Activated naive CD4-positive, alpha-beta T cell treated with anti-CD3 and anti-CD28 coated beads for 36 hours (primary cell): ENCODE measurements at places on chromosomes 2 and 18. TPM values are rescaled to one million over a fixed set of nuclear protein-coding genes. Genes with fewer than 3 reads are reported as not detected.

Gene PHOSPHO2
- 1.2 TPM for total RNA-seq

Gene CFC1
- not detected for total RNA-seq

Gene MAL
- 23.5 TPM for total RNA-seq

Gene FOXD4L1
- not detected for total RNA-seq

- H3K36me3 ChIP-seq: peaks cover 10% of the 10 kb centered on the region
- peaks cover 26% of the 10 kb centered on the region for H3K4me1 ChIP-seq
- peak; percentile 26 for DNase-seq
- H3K4me3 ChIP-seq: peak overlapping the region; percentile 66
- no peak overlapping the region for H3K27ac ChIP-seq
- no peaks in the 10 kb centered on the region for H3K27me3 ChIP-seq
Measured at GRCh38 chr2:42567806-42568400, 529 bp upstream of the MTA3 start.

DNA sequence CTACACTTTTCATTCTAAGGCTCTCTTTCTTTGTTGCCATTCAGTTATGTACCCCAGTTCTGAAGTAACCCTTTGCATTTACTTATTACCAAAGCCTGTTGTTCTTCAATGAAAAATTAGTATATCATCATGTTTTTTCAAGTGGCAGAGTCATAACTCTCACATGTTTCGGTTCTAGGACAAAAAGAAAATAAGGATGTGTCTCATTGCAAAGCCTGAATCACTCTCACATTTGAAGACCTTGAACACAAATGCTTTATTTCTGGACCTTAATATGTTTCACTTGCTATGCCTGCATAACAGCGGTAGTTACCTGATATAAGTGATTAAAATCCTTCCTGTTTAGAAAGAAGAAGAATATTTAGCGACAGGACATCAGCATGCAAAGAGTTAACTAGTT is 49.1 kb downstream of the ZEB2 start:
- no peak for DNase-seq
- H3K4me3 ChIP-seq: no peak overlapping the region
- H3K36me3 ChIP-seq: no peaks in the 10 kb centered on the region
- peaks cover 9% of the 10 kb centered on the region for H3K4me1 ChIP-seq

DNA sequence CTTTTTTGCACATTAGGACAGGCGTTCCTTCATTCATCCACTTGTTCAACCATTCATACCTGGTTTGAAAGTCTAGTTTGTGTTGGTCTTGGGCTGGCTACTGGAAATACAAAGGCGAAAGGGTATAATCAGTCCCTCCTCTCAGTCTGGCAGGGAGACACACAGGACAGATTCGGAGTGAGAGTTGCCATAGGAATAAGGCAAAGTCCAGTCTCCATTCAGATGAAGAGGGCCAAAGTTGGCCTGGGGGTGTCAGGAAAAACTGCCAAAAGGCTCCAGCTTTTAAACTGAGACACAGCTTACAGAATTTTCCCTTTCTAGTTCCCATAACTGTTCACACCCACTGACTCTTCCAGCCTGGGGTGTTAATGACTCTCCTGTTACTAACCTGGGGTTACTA is 96.3 kb upstream of the AQP4 start:
- H3K27me3 ChIP-seq: no peaks in the 10 kb centered on the region
- H3K27ac ChIP-seq: no peak overlapping the region
- H3K4me1 ChIP-seq: no peaks in the 10 kb centered on the region
- no peaks in the 10 kb centered on the region for H3K36me3 ChIP-seq
- DNase-seq: no peak
- no peak overlapping the region for H3K4me3 ChIP-seq

- H3K27ac ChIP-seq: no peak overlapping the region
- peak; percentile 10 for DNase-seq
- peaks cover 3% of the 10 kb centered on the region for H3K4me1 ChIP-seq
Measured at GRCh38 chr2:103132536-103133217, 370.8 kb downstream of the TMEM182 start.

DNA sequence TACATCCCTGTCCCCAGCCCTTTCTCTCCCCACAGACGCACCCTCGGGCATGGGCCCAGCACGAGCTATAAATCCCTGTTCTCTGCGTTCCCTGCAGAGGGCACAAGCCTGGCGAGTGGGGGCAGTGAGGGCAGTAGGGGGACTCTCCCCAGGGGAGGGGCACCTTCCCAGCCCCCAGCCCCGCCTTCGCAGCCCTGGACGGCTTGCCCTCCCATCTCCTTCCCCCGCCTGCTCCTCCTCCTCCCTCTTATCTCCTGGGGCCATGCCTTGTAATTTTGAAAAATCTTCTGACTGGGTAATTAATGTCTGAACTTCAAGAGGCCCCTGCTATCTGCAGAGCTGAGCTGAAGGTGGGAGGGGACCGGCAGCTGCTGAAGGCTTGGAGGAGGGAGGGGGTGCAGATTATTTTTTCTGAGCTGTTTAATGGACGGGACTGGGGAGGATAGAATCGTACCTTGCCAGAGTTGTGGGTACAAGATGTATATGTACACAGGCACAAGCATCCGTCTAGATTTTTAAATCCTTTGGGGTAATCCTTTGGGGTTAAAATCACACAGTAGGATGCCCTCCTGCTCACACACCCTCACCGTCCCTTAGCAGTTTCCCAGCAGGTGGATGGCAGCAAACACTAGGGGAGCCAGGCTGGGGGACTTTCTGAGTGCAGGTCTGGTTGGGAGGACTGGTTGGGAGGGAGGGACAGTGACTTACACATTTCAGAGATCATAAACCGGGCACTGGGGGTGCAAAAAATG is 121.9 kb downstream of the SMAD7 start:
- no peaks in the 10 kb centered on the region for H3K27me3 ChIP-seq
- H3K4me3 ChIP-seq: no peak overlapping the region
- DNase-seq: no peak
- no peaks in the 10 kb centered on the region for H3K36me3 ChIP-seq
- H3K27ac ChIP-seq: no peak overlapping the region

DNA sequence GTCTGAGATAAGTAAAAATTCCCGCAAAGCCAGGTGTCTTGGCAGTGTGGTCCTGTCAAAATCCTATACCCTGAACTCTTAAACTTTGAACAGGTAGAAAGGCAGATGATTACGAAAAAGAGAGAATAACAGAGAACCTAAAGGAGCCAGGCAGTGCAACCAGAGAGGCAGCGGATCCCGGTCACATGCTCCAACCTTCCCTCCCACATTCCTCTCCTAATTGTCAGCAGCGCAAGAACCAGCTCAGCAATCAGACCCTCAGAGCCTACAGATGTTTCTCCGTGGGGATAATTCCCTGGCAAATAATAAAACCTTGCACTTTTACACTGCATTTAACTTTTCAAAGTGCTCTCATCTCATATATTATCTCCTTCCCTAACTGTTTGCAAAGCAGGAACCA is 124.8 kb downstream of the EPHA4 start:
- no peak for DNase-seq
- peaks cover 3% of the 10 kb centered on the region for H3K4me1 ChIP-seq
- no peak overlapping the region for H3K4me3 ChIP-seq

- H3K27me3 ChIP-seq: no peaks in the 10 kb centered on the region
- H3K4me3 ChIP-seq: no peak overlapping the region
- no peaks in the 10 kb centered on the region for H3K4me1 ChIP-seq
- no peak for DNase-seq
- no peaks in the 10 kb centered on the region for H3K36me3 ChIP-seq
Measured at GRCh38 chr2:124145982-124146381, 120.9 kb downstream of the CNTNAP5 start.

GRCh38 chr2:29014811-29015421 is 33.8 kb downstream of the TOGARAM2 start:
- no peaks in the 10 kb centered on the region for H3K36me3 ChIP-seq
- H3K4me3 ChIP-seq: peak overlapping the region; percentile 80
- H3K27ac ChIP-seq: peak overlapping the region; percentile 90
- H3K4me1 ChIP-seq: peaks cover 76% of the 10 kb centered on the region
- no peaks in the 10 kb centered on the region for H3K27me3 ChIP-seq

- no peak for DNase-seq
- no peak overlapping the region for H3K4me3 ChIP-seq
- H3K27me3 ChIP-seq: no peaks in the 10 kb centered on the region
Measured at GRCh38 chr2:137689549-137689948, 274.7 kb upstream of the HNMT start.

GRCh38 chr18:62325806-62326645 is 916 bp downstream of the TNFRSF11A start:
- H3K27me3 ChIP-seq: peaks cover 72% of the 10 kb centered on the region
- H3K4me1 ChIP-seq: peaks cover 21% of the 10 kb centered on the region
- no peak overlapping the region for H3K27ac ChIP-seq
- no peaks in the 10 kb centered on the region for H3K36me3 ChIP-seq

DNA sequence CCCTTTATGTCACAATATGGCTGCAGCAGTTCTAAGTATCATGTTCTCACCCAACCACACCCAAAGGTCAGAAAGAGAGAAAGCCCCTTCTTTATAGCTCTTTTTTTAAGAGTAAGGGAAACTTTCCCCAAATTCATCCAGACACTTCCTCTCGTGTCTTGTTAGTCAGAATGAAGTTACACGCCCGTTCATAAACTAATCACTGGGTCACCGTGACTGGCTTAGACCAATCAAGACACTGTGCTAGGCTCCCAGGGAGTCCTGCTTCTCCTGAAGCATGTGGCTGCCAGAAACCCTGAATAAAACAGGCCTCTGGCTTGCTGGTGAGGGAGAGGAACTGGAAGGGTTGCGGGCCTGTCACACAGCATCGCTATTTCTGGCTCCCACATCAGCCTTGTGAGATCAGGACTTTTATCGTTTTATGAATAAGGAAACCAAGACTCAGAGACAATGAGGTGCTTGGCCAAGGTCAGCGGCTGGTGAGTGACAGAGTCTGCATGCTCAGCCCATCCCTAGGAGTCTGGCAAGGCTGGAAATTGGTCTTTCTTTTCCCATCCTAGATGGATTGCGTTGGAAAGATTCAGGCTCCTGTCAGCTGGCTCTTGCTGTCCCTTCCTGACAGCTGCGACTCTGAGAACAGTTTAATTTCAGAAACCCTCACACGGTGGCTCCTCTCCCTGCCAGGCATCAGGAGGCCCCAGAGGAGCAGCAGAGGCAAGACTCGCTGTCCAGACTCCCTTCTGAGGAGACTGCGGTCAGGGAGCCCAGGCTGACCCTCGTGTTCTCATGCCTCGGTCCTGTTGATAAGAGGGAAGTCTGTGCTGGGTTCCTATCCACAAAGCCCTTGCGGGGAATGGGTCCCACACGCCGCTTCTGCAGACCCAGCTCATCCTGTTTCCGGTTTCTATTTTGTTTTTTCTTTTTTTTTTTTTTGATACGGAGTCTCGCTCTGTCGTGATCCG is 104.5 kb upstream of the TAF1B start:
- H3K4me1 ChIP-seq: peaks cover 45% of the 10 kb centered on the region
- no peaks in the 10 kb centered on the region for H3K27me3 ChIP-seq
- H3K27ac ChIP-seq: peak overlapping the region; percentile 80
- DNase-seq: peak; percentile 70
- H3K36me3 ChIP-seq: no peaks in the 10 kb centered on the region
- peak overlapping the region; percentile 65 for H3K4me3 ChIP-seq

DNA sequence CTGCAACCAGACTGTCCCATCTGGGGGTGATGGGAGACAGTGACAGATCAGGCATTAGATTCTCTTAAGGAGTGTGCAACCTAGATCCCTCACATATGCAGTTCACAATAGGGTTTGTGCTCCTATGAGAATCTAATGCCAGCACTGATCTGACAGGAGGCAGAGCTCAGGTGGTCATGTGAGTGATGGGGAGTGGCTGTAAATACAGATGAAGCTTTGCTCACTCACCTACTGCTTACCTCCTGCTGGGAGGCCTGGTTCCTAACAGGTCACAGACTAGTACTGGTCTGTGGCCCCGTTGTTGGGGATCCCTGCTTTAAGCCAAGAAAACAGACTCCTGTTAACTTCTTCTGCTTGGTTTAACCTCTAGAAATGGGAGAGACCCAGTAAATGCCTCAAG is 3.2 kb downstream of the CYP27A1 start:
- H3K36me3 ChIP-seq: no peaks in the 10 kb centered on the region
- peaks cover 3% of the 10 kb centered on the region for H3K4me1 ChIP-seq
- no peak for DNase-seq
- H3K27ac ChIP-seq: no peak overlapping the region
- no peak overlapping the region for H3K4me3 ChIP-seq

DNA sequence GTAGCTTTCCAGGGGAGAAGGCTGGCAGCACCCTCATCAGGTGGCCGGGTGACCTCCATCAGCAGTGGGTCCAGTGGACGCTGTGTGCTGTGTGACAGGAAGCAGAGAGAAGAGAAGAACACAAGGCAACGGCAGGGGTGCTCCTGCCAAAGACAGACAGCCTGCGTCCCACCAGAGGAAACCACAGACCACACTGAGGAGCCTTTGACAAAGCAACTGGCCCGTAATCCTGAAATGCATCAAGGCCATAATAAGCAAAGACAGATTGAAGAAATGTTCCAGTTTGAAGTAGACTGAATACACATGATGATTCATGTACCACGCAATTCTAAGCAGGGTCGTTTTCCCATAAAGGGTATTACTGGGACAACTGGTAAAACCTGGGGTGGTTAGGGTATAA is 172.4 kb downstream of the FBXO15 start:
- H3K4me1 ChIP-seq: peaks cover 3% of the 10 kb centered on the region
- H3K27me3 ChIP-seq: peaks cover 13% of the 10 kb centered on the region
- DNase-seq: peak; percentile 37
- no peak overlapping the region for H3K4me3 ChIP-seq
- no peaks in the 10 kb centered on the region for H3K36me3 ChIP-seq

DNA sequence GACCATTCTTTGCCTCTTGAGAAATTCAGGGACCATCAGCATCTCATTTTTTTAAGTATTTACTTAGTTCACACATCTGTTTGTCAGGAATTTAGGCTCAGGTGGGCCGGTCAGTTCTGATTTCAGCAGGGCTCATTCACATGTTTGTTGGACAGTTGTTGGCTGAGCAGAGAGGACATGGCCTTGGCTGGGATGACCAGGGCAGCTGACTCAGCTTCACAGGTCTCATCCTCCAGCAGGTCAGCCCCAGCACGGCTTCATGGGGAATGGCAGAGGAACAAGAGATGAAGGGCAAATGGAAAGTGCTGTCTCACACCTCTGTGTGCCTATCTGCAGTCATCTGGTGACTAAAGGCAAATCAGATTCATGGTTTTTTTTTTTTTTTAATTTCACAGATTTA is 136.1 kb upstream of the TMEM200C start:
- peaks cover 2% of the 10 kb centered on the region for H3K27me3 ChIP-seq
- H3K27ac ChIP-seq: no peak overlapping the region
- H3K36me3 ChIP-seq: no peaks in the 10 kb centered on the region
- no peak for DNase-seq
- no peaks in the 10 kb centered on the region for H3K4me1 ChIP-seq

DNA sequence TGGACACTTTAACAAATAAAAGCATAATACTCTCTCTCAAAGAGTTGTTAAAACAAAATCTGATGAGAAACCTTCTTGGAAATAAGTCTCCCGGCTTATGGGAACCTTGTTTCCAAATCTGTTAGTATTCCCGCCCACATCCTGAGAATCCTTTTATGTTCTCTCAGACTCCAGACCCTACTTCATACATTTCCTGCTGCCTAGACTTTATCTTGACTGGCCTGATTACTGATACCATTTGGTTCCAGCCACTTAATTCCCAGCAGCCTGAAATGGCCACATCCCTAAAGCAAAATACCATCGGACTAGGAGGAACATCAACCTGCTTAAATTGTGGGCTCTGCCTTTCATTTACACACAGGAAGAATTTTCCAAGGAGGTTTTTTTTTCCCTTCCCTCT is 79.1 kb upstream of the CYP1B1 start:
- no peak overlapping the region for H3K4me3 ChIP-seq
- no peak for DNase-seq
- no peaks in the 10 kb centered on the region for H3K4me1 ChIP-seq
- H3K27me3 ChIP-seq: peaks cover 5% of the 10 kb centered on the region
